ENCODE measurements at places on chromosomes 3 and 15. TPM values are rescaled to one million over a fixed set of nuclear protein-coding genes. Genes with fewer than 3 reads are reported as not detected.

- H3K27me3 ChIP-seq: no peaks in the 10 kb centered on the region
- H3K4me1 ChIP-seq: no peaks in the 10 kb centered on the region
- no peaks in the 10 kb centered on the region for H3K36me3 ChIP-seq
- no peak overlapping the region for H3K27ac ChIP-seq
Measured at GRCh38 chr3:62670351-62670750, 204.9 kb downstream of the CADPS start.

DNA sequence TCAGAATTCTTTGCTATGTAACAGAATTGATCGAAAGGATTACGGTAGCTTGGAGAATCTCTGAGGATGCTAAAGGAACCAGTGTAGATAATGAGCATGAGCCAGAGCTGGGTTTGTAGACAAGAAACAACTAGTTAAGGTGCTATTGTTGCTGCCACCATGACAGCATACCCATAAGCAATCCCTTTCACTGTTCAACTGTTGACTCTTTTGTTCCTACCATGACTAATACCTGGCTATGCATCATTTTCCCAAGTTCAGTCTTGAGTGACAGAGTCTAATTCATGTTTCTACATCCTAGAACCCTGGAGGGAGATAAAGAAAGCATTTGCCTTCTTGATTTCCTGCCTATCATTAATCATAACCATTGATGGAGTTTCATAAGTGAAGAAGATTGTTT, 600.3 kb downstream of the OTOL1 start:
- peaks cover 4% of the 10 kb centered on the region for H3K36me3 ChIP-seq
- DNase-seq: no peak
- no peak overlapping the region for H3K4me3 ChIP-seq
- H3K27me3 ChIP-seq: no peaks in the 10 kb centered on the region
- no peaks in the 10 kb centered on the region for H3K4me1 ChIP-seq
- H3K27ac ChIP-seq: no peak overlapping the region

DNA sequence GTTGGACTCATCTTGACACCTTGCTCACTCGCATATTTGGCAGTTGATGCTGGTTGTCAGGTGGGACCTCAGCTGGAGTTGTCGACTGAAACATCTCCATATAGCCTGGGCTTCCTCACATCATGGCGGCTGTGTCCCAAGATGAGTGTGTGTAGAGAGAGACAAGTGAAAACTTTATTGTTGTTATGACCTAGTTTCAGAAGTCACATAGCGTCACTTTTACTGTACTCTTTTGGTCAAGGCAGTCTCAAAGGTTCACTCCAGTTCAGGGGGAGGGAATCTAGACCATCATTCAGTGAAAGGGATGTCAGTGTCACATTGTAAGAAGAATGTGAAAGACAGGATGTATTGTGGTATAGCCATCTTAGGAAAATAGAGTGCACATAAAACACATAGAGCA, 214.2 kb downstream of the ITPR1 start:
- H3K4me3 ChIP-seq: no peak overlapping the region
- H3K27me3 ChIP-seq: no peaks in the 10 kb centered on the region
- H3K4me1 ChIP-seq: peaks cover 10% of the 10 kb centered on the region
- no peak for DNase-seq

The MUC4 gene
- total RNA-seq: 1.2 TPM

The CPNE9 gene
- 3.8 TPM for total RNA-seq

The ZPLD1 gene
- not detected for total RNA-seq
